ENCODE measurements at places on chromosomes 1 and 21. TPM values are rescaled to one million over a fixed set of nuclear protein-coding genes. Genes with fewer than 3 reads are reported as not detected.

- no peaks in the 10 kb centered on the region for H3K4me1 ChIP-seq
- no peak overlapping the region for H3K4me3 ChIP-seq
- H3K27me3 ChIP-seq, result no peaks in the 10 kb centered on the region
- no peak overlapping the region for H3K27ac ChIP-seq
These were observed 8.4 kb downstream of the ANKRD45 start for GRCh38 chr1:173661271-173661670.

GRCh38 chr1:225446595-225446960, 18.7 kb upstream of the LBR start:
- H3K27ac ChIP-seq, result no peak overlapping the region
- no peak for DNase-seq
- H3K36me3 ChIP-seq, result no peaks in the 10 kb centered on the region
- H3K27me3 ChIP-seq, result no peaks in the 10 kb centered on the region
- no peak overlapping the region for H3K4me3 ChIP-seq
- no peaks in the 10 kb centered on the region for H3K4me1 ChIP-seq

DNA sequence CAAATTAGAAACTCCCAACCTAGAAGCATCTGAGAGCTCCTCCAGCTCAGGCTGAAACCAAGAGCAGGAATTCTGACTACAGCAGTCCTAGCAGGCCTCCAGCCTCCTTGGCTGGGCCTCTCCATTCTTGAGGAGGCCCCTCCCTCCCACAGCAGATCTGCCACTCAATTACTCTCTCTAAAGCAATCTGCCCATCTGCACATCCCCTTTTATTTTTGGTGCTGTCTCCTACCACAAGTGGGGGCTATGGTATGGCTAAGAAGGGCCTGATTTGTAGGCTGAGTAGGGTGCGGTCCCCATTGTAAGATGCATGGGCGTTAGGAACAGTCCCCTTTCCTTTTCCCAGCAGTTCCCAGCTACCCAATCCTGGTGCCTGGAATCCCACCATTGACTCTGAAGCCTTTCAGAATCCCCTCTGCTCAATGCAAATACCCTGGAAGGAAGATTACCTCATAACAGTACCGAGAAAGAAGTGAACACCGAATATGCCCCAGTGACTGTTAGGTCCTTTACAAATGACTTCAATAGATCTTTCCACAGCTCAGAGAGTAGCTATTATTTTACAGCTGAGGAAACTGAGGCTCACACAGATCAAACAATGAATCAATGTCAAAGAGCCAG, 11.6 kb upstream of the TTC39A start:
- no peak overlapping the region for H3K4me3 ChIP-seq
- H3K36me3 ChIP-seq, result no peaks in the 10 kb centered on the region
- H3K27me3 ChIP-seq, result no peaks in the 10 kb centered on the region
- no peak overlapping the region for H3K27ac ChIP-seq

- peak overlapping the region; percentile 76 for H3K27ac ChIP-seq
- H3K4me3 ChIP-seq, result peak overlapping the region; percentile 82
- H3K4me1 ChIP-seq, result peaks cover 14% of the 10 kb centered on the region
- no peaks in the 10 kb centered on the region for H3K36me3 ChIP-seq
- H3K27me3 ChIP-seq, result no peaks in the 10 kb centered on the region
These were observed 553 bp downstream of the TTC3 start for GRCh38 chr21:37073417-37074196.

DNA sequence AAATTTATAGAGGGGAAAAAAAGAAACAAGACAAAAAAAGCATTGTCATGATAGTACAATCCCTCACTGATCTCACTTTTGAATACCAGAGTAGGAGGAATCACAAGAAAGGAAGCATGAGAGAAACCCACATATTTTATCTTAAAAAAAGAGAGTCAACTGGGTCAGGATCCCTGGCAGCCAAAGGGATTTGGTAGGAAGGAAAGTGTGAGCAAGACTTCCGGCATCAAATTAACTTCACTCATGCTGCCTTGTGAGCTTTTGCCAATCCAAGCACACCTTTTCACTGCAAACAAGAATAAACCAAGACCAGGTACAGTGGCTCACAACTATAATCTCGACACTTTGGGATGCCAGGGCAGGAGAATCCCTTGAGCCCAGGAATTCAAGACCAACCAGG, 53.1 kb downstream of the SLC9C2 start:
- no peak overlapping the region for H3K27ac ChIP-seq
- DNase-seq, result no peak
- no peaks in the 10 kb centered on the region for H3K4me1 ChIP-seq
- no peaks in the 10 kb centered on the region for H3K36me3 ChIP-seq

- no peak overlapping the region for H3K27ac ChIP-seq
- H3K4me1 ChIP-seq, result peaks cover 6% of the 10 kb centered on the region
- H3K27me3 ChIP-seq, result peaks cover 17% of the 10 kb centered on the region
- no peak for DNase-seq
- no peak overlapping the region for H3K4me3 ChIP-seq
- no peaks in the 10 kb centered on the region for H3K36me3 ChIP-seq
These were observed 552 bp downstream of the PLD5 start for GRCh38 chr1:242523719-242524570.

AKR7A3 gene
- total RNA-seq, result 1.4 TPM
